ENCODE measurements at places on chromosomes 16 and 17.

- no peak for DNase-seq
Measured at GRCh38 chr17:29089601-29090044, 46.7 kb downstream of the PIPOX start.

GRCh38 chr16:12513791-12514175, 289.9 kb downstream of the CPPED1 start:
- DNase-seq, result no peak

- no peak for DNase-seq
Measured at GRCh38 chr16:85860413-85861094, 38.4 kb upstream of the IRF8 start.

DNA sequence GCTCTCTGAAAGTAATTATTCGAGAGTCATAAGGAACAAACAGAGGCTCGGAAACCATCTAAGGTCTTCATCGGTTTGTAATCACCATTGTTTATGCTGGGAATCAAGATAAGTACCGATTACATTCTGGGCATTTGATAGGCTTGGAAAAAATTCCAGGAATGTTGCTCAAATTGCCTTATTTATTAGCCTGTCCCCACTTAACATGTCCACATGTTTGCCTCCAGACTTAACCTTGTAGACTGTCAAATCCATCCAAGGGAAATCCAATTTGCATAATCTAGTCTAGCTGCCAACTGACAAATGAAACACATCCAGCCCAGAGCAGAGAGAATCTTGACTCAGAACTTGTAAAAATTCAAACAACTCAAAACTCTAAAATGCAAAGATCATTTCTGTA, 51.3 kb upstream of the TMC5 start:
- DNase-seq, result no peak

- no peak for DNase-seq
Measured at GRCh38 chr16:19238406-19238805, 47.1 kb upstream of the CLEC19A start.

DNA sequence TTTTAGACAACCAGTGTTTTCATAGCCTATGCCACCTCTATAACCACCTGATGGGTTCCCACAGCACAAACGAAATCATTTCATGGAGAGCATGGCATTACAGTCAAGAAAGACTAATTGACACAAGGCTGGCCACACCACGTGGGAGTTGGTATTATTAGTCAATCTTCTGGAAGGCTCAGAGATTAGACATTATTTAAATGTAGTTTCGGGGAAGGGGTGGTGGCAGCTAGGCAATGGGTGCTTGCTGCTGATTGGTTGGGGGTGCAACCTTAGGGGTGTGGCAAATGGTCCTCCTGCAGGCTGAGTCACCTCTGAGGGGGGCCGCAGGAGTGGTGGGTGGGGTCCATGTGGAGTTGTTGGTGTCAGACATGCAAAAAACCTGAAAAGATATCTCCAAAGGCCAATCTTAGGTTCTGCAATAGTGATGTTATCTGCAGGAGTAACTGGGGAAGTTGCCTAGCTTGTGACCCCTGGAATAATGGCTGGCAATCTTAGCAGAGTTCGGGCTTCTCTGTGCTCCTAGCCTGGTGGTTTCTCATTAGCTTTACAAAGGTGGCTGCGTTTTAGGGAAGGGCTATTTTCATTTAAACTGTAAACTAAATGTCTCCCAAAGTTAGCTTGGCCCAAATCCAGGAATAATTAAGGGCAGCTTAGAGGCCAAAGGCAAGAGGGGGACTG, 4.6 kb downstream of the TEN1 start:
- DNase-seq, result no peak

- DNase-seq, result no peak
Measured at GRCh38 chr16:47779201-47780016, 318.3 kb downstream of the PHKB start.

DNA sequence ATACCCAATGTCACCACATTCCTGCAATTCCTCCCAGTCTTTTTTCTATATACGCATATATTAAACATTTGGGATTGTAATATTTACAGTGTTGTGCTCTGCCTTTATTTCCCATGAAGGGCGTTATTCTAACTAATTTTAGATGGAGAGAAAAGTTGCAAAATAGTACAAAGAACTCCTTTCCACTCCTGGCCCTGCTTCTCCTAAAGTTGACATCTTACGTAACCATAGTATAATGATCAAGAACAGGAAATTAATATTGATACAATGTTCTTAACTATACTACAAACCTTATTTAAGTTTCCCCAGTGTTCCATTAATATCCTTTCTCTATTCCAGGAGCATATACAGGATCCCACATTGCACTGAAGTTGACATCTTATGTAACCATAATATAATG, 46.3 kb downstream of the TK2 start:
- no peak for DNase-seq

DNA sequence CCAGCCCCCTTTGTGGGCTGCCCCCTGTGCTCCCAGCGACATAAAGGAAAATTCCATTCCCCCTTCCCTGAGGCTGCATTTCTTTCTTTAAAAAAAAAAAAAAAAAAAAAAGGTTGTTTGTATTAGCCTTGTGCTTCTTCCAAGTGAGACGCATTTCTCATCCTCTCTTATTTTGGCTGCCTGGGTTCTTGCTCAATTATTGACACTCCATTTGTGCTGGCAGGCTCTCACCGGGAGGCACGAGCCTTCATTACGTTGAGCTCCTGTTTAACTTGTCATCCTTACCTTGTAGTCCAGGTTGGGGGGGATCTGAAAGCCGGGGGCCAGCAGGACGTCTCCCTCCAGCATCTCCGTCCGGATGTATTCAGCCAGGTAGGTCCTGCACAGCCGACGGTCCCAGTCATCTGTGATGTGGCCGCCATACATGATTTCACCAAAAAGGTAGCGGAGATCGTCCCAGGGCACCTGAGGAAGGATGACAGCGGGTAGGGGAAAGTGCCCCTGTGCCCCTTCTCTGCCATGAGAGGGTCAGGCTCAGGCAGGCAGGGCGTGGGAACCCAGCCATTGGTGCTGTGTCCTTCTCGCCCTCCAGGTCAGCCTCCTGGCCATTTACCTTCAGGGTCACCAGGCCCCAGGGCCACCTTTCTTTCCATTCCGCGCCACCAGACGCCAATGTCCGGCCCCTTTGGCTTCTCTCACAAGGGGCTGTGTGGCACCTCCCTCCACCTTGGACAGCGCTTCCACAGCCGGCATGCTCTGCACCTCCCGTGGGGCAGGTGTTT, 50.6 kb downstream of the PGS1 start:
- DNase-seq, result no peak

DNA sequence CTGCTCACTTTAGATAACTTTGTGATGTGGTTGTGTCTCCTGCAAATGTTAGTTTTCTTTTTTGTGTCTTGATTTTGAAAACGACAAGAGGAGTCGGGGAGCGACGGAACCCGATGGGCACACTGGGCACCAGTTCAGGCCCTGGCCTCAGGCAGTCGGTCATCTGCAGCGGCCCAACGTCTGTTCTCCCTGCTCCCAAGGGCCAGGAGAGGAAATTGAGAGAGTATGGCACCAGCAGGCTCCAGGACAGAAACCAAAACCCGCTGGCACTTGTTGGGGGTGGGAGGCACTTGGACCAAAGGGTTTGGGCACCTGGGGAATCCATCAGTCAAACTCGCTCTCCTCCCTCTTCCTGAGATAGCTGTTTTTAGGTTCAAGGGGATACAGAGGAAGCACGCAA, 17.2 kb downstream of the RBFOX3 start:
- DNase-seq, result no peak

GRCh38 chr17:58249270-58250133, 11.1 kb downstream of the LPO start:
- peak; percentile 17 for DNase-seq

- no peak for DNase-seq
Measured at GRCh38 chr16:28504707-28505404, 1.8 kb downstream of the IL27 start.

DNA sequence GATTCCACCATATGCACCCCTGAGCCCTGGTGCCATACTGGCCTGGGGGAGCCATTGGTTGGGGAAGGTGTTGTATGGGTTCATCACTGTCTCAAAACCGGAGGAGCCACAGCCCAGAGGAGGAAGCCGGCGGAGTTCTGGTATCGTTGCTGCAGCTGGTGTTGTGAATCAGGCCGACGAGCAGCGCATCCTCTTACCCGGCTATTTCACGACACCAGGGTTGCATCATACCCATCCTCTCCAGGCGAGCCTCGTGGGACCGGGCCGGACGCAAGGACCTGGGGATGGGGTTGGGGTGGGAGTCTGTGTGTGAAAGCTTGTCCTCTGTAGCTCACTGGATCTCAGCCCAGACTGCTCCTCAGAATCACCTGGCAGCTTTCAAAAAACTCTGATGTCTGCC, 6.6 kb upstream of the SLC12A3 start:
- no peak for DNase-seq

DNA sequence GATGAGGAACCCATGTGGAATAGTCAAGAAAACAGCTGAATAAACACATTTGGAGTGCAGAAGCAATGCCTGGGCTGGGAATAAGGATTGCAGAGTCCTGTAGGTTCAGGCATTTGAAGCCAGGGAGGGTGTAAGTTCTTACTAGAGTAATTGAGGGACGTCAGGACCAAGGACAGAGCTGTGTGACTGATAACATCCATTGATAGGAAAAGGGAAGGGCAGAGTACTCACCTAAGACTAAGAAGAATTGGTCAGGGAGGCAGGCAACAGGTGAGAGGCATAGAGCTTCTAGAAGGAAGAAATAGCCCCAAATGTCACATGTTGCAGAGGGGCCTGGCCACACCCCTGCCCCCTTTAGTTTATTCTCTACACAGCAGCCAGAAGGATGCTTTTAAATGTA, 79.8 kb upstream of the TMEM132E start:
- peak; percentile 1 for DNase-seq

DNA sequence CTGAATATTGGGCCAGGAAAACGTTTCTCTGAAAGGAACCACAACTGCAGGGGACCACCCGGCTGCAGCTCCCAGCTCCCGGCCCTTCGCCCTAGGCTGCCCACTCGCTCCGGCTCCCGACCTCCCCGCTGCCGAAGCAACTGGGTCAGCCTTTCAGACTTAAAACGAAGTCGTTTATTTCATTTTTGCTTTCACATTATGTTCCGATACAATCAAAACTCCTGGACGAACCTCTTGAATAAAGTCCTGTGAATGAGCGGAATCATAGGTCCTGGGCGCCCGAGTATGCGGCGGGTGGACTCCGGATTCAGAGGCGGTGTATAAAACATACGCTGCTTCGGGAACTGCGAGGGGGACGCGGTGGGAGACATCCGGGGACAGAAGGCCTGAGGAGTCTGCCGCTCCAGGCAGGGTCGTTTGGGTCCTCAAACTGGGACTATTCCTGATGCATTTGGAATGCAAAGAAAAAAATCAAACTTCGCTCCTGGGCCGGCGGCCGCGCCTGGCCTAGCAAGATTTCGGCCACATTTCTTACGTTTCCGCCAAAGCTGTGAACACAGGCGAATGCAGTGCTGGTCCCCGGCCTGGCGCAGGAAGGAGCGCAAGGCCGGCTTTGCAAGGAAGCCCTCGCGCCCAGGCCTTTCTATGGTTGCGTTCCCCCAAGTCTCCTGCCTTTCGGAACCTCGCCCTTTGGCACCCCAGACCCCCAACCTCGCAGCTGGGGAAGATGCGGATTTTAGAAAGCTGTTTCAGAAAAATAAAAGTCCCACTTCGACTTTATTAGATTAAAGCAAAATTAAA, 3.7 kb downstream of the CBLN1 start:
- DNase-seq, result no peak

- no peak for DNase-seq
Measured at GRCh38 chr16:69894676-69895075, 56.5 kb upstream of the CLEC18A start.
